ENCODE measurements at places on chromosomes 3 and 15.

- no peak for DNase-seq
Observed at GRCh38 chr3:117117188-117117936, 407.8 kb downstream of the TUSC7 start.

DNA sequence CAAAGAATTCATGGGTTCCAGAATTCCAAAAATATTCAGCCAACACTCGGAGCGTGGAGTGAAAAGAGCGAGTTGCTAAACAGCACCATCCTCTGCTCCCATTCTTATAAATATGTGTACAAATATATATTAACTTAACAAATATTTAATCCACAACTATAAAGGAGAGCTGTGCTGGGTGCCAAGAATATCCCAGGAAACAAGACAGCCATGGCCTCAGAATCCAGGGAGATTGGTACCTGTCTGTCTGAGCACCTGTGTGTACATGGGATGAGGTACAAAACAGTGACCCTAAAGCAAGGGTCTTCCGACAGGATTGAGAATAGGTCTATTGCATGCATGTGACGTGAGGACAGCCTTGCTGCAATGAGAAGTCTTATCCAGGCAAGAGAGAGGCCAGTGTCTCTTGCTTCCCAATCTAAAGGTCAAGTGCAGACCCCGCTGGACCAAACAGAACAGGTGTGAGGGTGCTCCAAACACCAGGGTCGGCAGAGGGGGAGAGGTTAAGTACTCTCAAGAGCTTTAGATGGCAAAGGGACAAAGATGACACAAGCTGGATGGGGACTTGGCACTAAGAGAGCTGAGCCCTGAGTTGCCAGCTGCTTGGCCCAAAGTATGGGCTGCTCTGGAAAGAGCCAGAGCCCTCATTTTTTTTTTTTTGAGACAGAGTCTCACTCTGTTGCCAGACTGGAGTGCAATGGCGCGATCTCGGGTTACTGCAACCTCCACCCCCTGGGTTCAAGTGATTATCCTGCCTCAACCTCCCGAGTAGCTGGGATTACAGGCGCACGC is 36.2 kb downstream of the HOMER2 start:
- DNase-seq = no peak

GRCh38 chr3:170555329-170555728 is 30.5 kb downstream of the SLC7A14 start:
- DNase-seq = no peak

DNA sequence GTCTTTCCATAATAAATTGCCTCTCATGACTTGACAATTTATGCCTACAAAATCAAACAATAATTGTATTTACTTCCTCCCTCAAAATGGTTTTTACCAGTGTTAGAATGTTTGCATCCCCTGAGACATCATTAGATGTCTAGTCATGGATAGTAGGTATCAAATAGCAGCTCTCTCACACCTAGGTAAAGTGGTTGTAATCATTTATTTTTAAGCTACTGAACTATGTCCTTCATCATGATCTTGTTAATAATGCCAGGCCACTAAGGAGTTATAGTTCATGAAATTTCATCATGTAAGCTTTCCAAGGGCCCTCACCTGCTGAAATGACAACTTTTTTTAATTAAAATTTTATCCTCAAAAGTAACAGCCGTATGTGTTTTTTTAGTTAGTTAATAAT is 134.1 kb downstream of the ARPP21 start:
- no peak for DNase-seq

- DNase-seq = no peak
Observed at GRCh38 chr3:58179235-58180098, 31.3 kb downstream of the DNASE1L3 start.

DNA sequence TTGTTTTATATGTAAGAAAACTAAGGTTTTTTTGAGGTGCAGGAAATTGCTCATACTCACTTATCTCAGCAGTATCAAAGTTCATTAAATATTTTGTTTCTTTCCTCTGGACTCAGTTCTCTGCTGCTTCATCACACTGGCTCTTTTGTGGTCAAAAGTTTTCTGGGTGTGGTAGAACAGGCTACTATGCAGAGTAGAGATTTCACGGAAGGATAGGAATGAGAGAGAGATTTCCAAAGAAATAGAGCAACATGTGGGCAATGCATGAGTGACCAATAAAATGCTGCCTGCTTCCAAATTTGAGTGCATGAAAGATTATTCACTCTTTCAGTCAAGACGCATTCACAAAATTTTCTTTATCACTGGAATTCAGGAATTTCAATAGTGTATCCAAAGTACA is 577.3 kb upstream of the SEMA6D start:
- no peak for DNase-seq

- DNase-seq = no peak
Observed at GRCh38 chr3:193553586-193553985, 1.1 kb downstream of the ATP13A4 start.

GRCh38 chr3:4314688-4315087 is 11.5 kb downstream of the SETMAR start:
- DNase-seq = peak; percentile 18

GRCh38 chr3:22244761-22245521 is 493.9 kb upstream of the ZNF385D start:
- DNase-seq = no peak

DNA sequence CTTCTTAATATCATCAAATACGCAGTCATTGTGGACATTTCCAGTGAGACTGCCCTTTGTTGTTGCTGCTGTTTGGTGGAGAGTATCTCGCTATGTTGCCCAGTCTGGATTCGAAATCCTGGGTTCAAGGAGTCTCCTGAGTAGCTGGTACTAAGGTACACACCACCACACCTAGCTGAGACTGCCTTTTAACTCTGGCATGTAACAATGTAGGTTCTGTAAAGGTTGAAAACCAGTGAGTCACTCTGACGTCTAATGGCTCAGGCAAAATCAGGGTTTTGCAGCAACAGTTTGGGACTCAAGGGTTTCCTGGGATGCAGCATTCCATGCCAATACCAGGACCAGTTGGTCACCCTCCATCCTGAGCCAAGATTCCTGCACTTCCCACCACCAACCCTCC is 52.2 kb downstream of the AQP9 start:
- no peak for DNase-seq

- no peak for DNase-seq
Observed at GRCh38 chr3:36647423-36647853, 116.9 kb downstream of the DCLK3 start.

DNA sequence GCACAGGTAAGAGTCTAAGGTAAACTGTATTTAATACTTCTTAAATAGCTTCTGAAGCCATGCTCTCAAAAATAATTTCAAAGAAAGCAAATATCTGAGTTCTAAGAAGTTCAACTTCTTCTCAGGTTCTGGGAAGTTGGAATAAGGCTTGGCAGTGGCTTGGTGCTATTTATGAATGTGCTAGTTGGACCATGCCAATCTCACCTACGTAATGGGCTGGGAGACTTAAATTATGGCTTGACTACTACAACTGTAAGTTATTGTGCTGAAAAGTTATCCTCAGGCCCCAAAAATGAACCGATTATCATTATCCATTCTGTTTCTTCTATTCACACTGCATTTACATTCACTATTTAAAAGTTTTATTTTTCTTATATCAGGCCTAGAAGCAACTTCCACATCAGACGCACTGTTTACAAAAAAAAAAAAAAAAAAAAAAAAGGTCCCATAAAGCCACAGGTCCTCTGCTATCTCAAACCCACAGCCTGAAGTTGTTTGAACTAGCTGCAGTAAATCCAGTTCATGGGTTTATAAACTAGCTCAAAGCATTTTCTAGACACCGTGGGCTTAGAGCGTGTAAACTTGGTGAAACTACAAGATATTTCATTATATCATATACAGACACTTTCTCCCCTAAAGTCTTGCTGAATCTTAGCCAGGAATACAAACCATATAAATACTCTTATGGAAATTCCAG is 3.4 kb downstream of the LRIG1 start:
- DNase-seq = no peak

- no peak for DNase-seq
Observed at GRCh38 chr15:94322141-94322540, 90.8 kb downstream of the MCTP2 start.

- no peak for DNase-seq
Observed at GRCh38 chr3:191762323-191762960, 301.5 kb downstream of the PYDC2 start.

GRCh38 chr15:74790080-74790916 is 8.4 kb downstream of the CSK start:
- no peak for DNase-seq

DNA sequence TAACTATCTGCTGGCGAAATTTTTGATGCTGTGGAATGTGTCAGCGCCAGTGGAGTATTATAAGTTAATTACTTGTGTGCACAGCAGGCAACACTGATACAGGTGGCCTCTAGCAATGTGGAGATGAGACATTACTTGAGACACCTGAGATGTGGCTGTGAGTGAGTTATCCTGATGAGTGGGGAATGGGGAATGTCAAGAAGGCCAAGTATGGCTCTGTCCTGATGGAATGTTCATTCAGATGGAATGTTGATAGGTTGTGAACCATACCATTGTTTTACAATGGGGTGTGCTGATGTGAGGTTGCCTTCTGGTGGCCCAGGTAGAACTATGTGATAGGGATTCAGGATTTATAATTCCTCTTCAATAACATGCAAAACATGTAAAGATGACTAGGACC is 404.8 kb downstream of the PTPRG start:
- no peak for DNase-seq

GRCh38 chr3:185760088-185760487 is 64.8 kb downstream of the IGF2BP2 start:
- DNase-seq = no peak

DNA sequence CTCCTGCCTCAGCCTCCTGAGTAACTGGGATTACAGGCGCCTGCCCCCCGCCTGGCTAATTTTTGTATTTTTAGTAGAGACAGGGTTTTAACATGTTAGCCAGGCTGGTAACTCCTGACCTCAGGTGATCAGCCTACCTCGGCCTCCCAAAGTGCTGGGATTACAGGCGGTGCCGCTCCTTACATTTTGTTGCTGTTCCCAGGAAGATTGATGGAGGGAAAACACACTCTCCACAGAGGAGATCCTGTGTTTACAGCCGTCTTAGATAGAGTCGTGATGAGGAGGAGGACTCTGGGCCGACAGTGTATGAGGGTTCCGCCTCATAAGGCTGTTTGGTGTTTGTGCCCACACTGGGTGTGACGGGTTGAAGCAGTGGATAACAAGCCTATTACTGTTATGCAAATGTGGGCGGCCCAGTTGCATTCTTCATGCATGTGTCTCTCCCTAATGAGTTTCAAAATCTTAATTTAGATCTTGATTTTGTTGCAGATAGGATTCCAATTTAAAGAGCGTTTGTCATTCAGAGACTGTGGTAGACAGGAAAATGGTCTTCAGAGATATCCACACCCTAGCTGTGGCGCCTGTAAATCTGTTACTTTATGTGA is 60.0 kb downstream of the APBA2 start:
- no peak for DNase-seq

- no peak for DNase-seq
Observed at GRCh38 chr15:80660119-80660518, 35.0 kb upstream of the ABHD17C start.

Measured in hematopoietic multipotent progenitor cell treated with erythropoietin and hydrocortisone succinate and interleukin-3 and kit ligand, for 15 days (in vitro differentiated cells).